ENCODE measurements at places on chromosomes 16 and 17.

GRCh38 chr17:83136156-83136555, 56.7 kb downstream of the METRNL start:
- no peak for DNase-seq

GRCh38 chr17:10060526-10060925, 137.9 kb downstream of the GAS7 start:
- DNase-seq: peak; percentile 39

- DNase-seq: no peak
Observed at GRCh38 chr17:19904412-19904811, 36.7 kb upstream of the ULK2 start.

DNA sequence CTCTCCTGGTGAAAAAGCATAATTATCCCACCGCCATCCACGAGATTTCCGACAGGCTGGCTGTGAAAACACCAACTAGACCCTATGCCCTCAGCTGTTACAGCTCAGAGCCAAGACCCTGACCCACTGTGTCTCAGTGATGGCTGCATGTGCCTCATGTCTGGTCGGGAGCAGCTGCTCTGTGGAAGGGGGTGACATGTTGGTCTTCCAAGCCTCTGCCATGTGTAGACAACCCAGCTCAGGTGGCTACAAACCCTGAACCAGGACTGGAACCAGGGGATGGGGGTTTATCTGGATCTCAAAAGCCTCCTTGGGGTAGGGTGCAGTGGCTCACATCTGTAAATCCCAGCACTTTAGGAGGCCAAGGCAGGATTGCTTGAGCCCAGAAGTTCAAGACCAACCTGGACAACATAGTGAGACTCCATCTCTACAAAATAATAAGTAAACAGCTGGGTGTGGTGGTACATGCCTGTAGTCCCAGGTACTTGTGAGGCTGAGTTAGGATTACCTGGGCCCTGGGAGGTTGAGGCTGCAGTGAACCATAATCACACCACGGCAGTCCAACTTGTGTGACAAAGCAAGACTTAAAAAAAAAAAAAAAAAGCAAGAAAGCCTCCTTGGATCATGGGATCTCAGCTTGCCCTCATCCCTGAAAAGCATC, 220.3 kb downstream of the CPPED1 start:
- no peak for DNase-seq

All from Right ventricle myocardium inferior (tissue), 1 donor.